ENCODE measurements at places on chromosomes 1 and 21.

DNA sequence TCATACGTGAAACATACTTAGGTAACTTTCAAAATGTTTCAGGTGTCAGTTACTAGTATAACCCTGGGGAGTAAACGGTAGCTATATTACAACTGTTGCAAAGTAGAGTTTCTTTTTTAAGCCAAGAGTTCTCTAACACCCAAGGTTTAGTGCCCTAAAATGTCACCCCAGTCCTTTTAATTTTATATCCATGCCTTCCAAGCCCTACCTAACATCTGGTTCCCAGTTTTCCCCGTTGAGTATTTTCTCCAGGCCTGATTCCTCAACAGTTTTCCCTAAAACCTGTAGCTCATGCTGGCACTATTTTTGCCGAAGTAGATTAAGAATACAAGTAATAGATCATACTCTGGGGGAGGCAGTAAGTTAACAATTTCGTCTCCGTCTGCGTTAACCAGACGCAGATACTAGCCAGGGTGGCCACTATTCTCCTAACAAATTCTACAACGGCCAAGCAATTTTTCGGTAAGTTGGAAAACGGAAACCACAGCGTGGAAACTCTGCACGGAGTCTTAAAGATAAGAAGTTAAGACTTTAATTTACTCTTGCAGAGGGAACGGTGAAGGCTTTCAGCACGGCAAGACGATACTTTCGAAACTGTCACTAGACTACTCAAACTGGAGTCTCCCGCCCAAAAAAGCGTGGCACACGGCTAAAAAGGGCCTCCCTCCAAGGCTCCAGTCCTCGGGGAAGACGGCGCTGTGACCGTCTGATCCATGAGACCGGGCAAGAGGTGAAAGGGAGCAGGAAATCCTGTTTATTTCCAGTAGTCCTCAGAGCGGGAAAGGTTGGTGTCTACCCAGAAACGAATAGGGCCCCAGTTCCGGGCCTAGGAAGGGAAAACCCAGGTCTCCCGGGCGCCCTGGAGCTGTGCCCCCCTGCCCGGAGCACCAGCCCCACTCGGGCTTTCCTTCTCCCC is 945 bp downstream of the SRSF4 start:
- no peak for DNase-seq

DNA sequence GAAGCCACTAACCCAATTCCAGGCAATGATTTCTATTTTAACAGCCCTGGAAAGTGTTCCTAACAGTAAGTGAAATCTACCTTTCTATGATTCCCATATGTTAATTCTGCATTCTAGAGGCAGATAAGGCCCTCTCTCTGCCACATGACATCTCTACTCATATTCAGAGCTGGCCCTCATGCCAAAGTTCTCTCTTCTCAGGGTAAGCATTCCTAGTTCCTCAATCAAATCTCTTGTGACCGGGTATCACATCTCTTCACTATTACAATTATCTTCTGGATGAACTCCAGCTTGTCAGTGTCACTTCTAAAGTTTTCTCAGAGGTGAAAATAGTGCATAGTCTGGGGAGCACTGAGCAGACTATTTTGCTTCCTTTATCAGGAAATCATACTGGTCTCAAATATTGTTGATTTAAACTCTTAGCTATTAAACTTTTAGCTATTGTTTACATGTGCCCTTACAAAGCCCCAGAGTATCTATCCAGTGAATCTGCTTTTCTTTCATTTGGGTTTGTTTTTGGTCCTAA is 66.4 kb upstream of the TNFSF18 start:
- no peak for DNase-seq

DNA sequence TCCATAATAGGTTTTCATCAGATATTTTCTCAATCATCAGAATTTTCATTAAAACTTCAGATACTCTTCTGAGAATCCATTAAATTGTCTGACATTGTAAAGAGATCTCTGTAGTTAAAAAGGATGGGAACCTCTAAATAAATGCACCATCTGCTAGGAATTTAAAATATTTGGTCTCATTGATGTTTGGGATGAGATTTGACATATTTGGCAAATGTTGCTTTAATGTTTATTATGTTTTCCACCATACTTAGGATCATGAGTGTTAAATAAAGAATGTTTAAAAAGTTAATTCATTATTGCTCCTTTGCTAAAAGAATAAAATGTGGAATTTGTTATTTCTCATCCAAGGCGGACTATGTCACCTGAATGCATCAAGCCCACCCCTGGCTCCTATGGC is 85.5 kb upstream of the VANGL1 start:
- no peak for DNase-seq

DNA sequence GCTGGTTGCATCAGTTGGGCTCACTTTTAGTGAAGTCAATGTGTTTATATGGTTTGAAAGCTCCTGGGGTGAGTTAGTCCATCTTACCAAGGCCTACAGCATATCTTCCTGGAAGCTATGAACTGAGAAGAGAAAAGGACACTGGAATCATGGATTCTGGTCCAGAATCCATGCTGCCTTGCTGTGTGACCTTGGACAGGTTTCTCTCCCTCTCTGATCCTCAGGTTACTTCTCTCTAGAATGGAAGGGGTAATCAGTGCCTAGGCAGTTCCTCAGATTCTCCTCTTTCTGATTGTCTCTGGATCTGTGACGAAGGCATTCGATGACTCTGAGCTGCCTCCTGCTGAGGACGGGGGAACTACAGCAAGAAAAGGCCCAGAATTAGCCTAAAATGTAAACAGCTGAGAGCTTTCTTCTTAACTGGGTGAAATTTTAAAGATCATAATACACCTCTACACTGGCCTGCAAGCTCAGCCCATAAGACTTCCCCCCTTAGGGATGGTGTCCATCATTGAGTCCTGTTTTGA is 425.0 kb upstream of the VAMP3 start:
- no peak for DNase-seq

GRCh38 chr1:241834733-241835377 is 13.1 kb upstream of the EXO1 start:
- no peak for DNase-seq

DNA sequence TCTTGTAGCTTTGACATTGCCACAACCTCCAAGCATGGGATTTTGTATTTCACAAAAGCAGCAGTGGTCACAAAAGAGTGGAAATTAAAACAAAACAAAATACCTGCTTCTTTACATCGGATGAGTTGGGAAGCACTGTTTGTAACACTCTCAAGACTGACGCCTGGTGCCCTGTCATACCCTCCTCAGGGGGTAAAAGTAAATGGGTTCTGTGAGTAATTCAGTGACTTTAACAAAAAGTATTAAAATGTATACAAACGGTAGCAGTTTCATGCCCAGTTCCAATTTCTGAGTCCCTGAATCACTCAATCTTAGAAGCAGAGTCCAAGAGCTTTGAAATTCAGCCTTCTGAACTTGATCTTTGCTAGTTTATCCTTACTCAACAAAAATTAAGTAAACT is 152.5 kb downstream of the TIAM1 start:
- DNase-seq = no peak

DNA sequence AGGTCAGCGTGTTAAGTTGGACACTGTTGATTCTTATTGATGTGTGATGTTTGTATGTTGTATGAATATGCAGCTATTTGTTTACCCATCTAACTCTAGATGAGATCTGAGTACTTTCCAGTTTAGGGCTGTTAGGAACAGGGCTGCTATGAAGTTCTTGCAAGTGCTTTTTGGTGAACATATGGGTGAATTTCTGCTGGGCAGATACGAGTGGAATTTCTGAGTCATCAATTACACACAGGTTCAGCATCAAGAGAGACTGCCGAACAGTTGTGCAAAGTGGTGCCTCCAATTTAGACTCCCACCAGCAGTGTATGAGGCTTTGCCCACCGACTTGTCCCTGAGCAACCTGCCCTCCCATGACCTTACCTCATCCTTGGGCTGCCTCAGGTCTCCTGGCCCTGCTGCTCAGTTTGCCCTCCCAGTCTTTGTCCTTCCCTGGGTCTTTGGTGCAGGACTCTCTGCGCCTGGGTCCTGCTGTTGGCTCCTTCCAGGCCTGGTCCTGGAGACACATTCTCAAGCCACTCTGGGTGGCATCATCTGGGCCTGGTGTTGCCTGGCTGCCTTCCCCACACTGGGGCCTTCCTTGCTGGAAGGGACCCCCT is 343.6 kb downstream of the PTPRU start:
- DNase-seq = no peak

DNA sequence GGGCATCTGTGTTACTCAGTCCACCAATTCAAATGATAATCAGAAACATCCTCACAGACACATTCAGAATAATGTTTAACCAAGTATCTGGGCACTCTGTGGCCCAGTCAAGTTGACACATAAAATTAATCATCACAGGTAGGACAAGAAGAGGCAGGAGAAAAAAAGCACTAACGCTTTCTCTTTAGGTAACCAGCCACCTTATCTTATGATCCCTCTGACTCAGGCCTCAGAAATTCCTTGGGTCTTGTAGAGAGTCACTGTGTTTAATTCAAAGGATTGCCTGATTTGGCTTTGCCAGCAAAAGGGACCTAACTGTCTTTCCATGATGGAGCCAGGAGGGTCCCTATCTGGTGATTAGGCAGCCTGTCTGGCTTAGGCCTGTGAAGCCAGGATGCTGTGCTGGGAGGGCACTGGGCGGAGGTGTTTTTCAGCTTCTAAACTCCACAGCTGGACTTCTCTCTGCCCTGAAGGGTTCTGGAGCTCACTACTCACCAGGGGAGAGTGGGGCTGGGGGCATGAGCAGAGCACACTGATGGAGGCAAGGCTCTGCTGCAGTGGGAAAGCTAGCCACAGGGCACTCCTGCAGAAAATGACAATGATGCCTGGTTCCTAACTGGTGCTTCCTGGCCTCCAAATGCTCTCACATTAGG is 36.4 kb upstream of the STUM start:
- no peak for DNase-seq

DNA sequence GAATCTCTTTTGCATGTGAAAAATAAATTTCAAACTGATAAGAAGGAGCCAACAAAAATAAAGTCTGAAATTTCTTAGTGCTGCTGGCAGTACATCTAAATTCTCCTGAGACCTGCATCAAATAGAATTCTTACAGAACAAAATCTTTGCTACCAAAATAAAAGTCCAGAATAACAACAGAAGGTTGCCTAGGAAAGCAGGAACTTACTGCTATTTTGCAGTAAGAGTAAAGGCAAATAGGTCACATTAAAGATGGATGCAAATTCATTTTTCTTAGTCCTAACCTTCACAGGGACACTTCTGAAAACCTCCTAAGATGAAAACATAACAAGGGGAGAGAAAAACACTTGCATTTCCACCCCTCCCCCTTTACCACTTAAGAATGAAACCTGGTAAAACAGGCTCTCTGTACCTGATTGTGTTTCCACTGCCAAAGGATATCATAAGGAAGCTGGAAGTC is 59.0 kb downstream of the RUSC1 start:
- DNase-seq = no peak

- no peak for DNase-seq
These were observed 17.6 kb upstream of the CLIC4 start for GRCh38 chr1:24727501-24728216.

- no peak for DNase-seq
These were observed 685.4 kb downstream of the PLA2G4A start for GRCh38 chr1:187514110-187514509.

DNA sequence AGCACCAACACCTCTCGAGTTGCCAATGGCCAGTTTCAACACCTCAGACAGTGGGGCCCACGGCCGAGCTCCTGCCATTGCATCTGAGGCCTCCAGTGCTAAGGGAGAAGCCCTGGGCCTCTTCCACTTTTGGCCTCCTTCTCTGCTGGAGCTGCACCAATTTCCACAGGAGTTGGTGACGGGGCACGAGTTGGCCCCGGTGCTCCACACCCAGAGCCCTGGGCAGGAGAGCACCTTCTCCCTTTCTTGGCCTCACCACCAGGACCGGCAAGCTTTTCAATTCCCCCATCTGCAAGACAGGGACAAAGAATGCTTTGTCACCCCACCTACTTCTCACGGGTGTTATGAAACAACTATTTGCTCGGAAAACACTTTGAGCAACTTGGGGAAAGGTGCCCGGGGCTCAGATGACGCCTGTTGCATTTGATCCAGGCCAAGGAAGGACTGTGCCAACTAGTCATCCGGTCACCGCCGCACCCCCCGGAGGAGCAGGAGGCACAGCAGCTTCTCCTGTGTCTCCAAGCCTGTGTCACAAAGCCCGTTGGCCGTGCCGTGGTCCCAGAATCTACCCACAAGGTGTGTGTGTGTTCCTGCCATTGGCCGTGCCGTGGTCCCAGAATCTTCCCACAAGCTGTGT is 55.2 kb downstream of the TOMM20 start:
- no peak for DNase-seq

DNA sequence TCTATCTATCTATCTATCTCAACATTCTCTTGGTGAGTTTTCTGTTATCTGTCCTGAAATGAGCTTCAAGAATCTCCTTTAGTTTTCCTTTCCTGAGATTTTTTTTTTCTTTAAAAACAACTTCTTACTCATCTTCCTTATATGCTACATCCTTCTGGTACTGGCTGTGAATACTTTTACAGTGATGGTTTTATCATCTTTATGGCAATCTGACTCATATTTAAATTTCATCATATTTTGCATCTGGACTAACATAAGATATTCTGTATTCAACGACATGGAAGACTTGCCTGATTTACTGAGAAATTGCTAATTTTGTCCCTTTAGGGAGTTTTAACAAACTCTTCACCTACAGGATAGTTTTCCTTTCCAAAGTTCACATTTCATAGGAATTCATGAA is 33.0 kb downstream of the PDE4B start:
- DNase-seq = no peak

All from stimulated activated CD8-positive, alpha-beta memory T cell treated with anti-CD3 and anti-CD28 coated beads, Interleukin-15, amount 100 ng/mL, for 48 hours (primary cell).